ENCODE measurements at places on chromosomes 3 and 15.

GRCh38 chr3:136860541-136860940 is 1.5 kb upstream of the NCK1 start:
- no peak for DNase-seq

DNA sequence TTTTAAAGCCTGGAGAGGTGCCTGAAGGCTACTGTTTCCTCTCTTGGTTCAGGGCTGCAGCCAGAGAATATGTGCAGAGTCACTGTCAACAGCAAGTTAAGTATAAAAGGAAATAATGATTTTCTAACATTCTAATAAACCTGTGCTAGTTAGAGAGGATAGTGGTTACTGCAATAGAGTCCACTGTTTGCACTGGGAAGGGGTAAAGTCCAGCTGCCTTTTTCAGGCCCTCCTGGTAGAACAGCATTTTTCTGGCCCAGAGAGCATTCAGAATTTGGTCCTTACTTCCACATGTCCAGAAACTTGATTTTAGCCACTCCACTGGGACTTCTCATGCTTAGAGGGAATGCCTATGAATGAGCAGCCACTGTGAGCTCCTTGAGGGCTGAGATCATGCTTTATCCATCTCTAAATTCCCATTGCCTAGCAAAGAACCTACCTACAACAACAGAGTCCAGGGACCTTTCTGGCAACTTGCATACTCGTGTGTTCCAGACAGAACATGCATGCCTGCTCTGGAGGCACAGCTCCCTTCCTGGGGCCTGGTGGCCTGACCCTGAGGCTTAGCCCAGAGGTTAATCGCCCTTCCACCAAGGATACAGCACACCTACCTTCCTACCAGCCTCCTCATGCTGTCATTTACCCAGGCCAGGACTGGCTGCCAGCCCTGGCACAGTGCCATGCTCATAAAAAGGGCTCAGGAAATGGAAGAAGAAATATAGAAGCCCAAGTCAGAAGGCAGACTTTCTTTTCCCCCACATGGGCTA is 50.3 kb upstream of the ATP13A3 start:
- no peak for DNase-seq

- no peak for DNase-seq
These were observed 1.9 kb upstream of the MEX3B start for GRCh38 chr15:82047453-82048400.

- DNase-seq: no peak
These were observed 297.5 kb downstream of the SHQ1 start for GRCh38 chr3:72550582-72551262.

GRCh38 chr15:29018120-29018805 is 132.5 kb downstream of the APBA2 start:
- DNase-seq: no peak

DNA sequence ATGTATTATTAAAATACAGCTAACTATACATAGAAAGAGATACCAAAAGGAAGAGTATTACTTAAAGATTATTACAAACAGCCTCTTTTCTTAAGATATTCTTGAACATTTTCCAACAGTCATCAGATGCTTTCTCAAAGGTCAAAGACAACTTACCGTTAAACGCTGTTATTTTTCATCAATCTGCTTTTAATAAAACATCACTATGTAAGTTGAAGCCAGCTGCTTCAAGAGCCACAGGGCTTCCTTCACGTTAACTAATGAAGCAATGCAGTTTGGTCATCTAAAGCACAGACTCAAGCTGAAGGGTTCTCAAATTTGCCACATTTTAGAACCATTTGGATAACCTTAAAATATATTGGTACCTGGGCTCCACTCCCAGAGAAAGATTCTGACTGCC is 578.8 kb downstream of the ROBO2 start:
- DNase-seq: no peak

GRCh38 chr15:95017666-95018328 is 786.4 kb downstream of the MCTP2 start:
- no peak for DNase-seq

GRCh38 chr3:197399486-197399885 is 101.1 kb upstream of the DLG1 start:
- no peak for DNase-seq
